B cell (primary cell): ENCODE measurements at places on chromosomes 13 and 19. TPM values are rescaled to one million over a fixed set of nuclear protein-coding genes. Genes with fewer than 3 reads are reported as not detected.

Gene HSPH1
- 15.4 and 30.5 TPM in 2 replicates for polyA plus RNA-seq

Gene CEACAM21
- 18.7 and 27.3 TPM in 2 replicates for polyA plus RNA-seq

Gene TMEM190
- not detected in 2 replicates for polyA plus RNA-seq

Gene ZNF578
- polyA plus RNA-seq, result 0.81 and 1.9 TPM in 2 replicates

Gene FBXO27
- polyA plus RNA-seq, result 0.18 and 0.33 TPM in 2 replicates

Gene NHLRC3
- 11.7 and 17.3 TPM in 2 replicates for polyA plus RNA-seq

DNA sequence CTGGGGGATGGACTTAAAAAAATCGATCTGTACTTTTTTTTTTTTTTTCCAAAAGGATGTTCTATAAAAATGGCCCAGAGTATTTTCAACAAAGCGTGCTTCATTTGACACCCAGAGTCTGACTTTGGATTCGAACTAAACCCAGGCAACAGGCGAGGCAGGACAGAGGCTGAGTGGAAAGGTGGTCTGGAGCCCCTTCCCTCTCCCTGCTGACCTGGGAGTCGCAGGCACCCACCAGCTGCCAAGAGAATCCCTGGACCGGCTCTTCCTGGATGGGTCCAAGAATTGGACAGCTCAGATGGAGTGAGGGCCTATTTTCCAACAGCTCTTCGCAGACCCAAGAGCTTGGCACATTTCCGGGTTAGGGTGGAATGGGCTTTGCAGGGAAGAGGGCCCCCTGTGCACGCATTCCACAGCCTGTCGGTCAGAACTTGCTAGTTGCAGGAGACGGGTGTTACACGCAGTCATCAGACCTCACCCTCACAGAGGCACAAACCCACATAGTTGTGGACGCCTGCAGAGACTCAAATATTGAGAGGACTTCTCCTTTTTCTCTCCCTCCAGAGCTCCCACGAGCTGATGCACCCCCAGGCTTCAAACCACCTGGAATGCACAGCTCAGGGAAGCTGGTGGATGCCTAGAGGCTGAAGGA, 15.2 kb downstream of the KCTD15 start:
- H3K4me3 ChIP-seq, result no peak overlapping the region
- H3K27ac ChIP-seq, result no peak overlapping the region
- no peaks in the 10 kb centered on the region for H3K27me3 ChIP-seq
- no peaks in the 10 kb centered on the region for H3K36me3 ChIP-seq

GRCh38 chr13:41813426-41813825, 147.5 kb downstream of the VWA8 start:
- H3K4me1 ChIP-seq, result peaks cover 18% of the 10 kb centered on the region
- no peak overlapping the region for H3K4me3 ChIP-seq
- no peak for DNase-seq
- H3K27me3 ChIP-seq, result no peaks in the 10 kb centered on the region
- no peak overlapping the region for H3K27ac ChIP-seq

DNA sequence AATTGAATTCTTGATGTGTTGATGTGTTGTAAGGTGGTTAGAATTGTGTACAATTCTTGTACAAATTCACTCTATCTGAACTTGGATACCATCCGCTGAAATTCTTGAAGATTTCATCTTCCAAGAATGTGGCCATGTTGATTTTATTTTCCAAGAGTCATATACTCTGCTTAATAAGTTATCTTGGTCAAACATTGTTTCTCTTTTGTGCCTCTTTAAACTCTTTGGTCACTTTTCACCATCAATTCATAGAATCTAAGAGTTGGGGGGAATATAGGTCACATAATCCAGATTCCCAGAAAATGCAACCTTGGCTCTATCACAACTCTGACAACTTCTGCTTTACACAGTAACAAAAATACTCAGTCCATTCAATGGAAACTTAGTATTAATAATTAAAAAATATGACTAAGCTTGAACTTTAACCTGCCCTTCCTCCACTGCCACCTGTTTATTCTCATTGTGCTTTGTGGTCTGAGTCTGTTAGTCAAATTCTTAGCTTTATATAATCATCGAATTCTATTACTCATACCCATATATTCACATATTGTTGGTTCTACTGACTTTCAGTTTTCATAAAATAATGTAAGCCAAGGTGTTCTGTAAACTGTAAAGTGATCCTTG, 373.2 kb downstream of the LMO7 start:
- no peaks in the 10 kb centered on the region for H3K4me1 ChIP-seq
- DNase-seq, result no peak
- no peak overlapping the region for H3K4me3 ChIP-seq
- H3K27me3 ChIP-seq, result no peaks in the 10 kb centered on the region
- no peak overlapping the region for H3K27ac ChIP-seq
- no peaks in the 10 kb centered on the region for H3K36me3 ChIP-seq

DNA sequence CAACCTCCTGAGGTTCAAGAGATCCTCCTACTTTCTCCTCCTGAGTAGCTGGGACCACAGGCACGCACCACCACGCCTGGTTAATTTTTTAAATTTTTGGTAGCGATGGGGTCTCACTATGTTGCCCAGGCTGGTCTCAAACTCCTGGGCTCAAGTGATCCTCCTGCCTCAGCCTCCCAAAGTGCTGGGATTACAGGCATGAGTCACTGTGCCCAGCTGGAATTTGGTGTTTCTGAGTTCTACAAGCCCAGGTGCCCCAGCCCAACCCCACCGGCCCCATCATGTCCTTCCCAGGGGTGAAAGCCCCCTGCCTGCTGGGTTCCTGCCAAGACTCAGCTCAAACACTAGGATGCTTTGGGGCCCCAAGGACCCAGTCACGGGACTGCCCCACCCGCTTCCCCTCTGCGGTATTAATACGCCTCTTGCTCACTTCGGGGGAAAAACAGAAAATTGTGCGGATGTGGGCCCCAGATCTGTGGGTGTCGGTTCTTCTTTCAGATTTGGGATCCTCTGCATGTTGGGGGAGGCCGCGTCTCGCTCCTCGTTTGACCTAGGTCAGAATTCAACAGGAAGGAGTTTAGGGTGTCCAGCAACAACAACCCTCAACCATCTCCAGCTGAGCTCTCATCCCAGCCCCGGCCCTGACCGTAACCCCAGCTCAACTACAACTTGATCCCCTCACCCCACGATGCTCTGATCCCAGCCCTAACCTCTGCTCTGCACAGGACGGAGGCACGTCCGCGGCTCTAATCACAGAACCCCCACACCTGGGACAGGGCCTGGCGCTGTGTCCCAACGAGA, 3.7 kb upstream of the FCER2 start:
- H3K4me1 ChIP-seq, result peaks cover 97% of the 10 kb centered on the region
- H3K4me3 ChIP-seq, result peak overlapping the region; percentile 12
- peak overlapping the region; percentile 98 for H3K27ac ChIP-seq

GRCh38 chr19:14570864-14571527, 870 bp downstream of the NDUFB7 start:
- H3K27me3 ChIP-seq, result no peaks in the 10 kb centered on the region
- H3K4me1 ChIP-seq, result peaks cover 21% of the 10 kb centered on the region
- peaks cover 18% of the 10 kb centered on the region for H3K36me3 ChIP-seq
- peak overlapping the region; percentile 97 for H3K4me3 ChIP-seq
- peak overlapping the region; percentile 42 for H3K27ac ChIP-seq

DNA sequence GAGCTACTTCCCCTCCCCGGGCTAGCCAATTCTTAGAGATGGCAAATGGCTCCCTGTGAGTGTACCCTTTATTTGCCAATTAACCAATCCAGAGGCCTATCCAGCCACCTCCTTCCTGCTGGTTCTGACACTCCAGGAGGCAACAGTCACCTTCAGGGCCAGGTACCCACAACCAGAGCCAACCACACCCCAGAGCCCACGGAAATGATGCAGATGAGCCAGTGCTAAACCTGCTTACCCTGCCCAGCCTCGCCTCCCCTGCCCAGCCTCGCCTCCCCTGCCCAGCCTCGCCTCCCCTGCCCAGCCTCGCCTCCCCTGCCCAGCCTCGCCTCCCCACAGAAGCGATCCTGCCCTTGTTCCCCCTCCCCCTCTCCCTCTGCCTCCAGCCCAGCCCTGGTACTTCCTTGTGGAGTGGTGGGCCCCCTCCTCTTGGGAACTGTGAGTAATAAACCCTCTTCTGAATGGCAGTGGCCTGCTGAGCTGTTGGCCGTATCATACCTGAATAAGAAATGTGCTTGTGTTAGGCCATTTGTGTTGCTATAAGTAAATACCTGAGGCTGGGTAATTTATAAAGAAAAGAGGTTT, 173.8 kb upstream of the RNF113B start:
- H3K4me1 ChIP-seq, result no peaks in the 10 kb centered on the region
- no peak overlapping the region for H3K4me3 ChIP-seq
- H3K36me3 ChIP-seq, result no peaks in the 10 kb centered on the region

- H3K36me3 ChIP-seq, result no peaks in the 10 kb centered on the region
- DNase-seq, result no peak
- H3K4me1 ChIP-seq, result no peaks in the 10 kb centered on the region
- H3K27ac ChIP-seq, result no peak overlapping the region
These were observed 340.8 kb downstream of the KLF5 start for GRCh38 chr13:73399347-73400216.

GRCh38 chr19:18100710-18101109, 3.1 kb downstream of the MAST3 start:
- DNase-seq, result no peak
- peaks cover 33% of the 10 kb centered on the region for H3K4me1 ChIP-seq
- H3K36me3 ChIP-seq, result peaks cover 13% of the 10 kb centered on the region
- no peak overlapping the region for H3K4me3 ChIP-seq
- no peak overlapping the region for H3K27ac ChIP-seq

DNA sequence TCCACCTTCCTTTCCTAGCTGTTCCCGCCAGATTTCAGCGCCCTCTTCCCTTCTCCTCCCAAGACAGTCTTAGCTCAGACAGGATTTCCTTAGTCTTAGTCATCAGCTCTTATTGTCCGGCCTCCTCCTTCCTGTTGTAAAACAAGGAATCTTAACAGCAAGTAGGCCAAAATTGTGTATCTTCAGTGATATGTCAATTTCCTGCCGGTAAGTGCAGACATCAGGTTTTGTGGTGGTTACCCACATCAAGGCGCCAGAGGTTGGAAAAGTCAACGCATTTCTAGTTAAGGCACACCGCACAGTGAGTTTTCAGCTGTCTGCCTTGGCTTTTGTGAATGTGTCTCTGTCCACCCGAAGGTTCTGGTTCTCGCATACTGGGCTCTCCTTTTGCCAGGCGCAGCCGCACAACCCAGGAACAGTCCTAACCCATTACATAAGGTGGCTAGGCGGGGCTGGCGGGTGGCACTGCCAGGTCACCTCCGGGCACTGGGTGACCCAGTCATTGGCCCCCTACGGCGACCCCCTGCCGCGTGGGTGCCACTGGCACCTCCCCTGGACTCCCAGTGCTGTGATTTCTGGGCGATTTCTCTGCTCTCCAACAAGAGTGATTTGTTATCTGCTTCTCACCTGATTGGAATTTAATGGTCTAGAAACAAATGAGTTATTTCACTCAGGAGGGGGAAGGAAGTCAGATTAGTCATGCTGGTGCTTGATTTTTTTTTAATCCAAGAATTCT, 12.9 kb downstream of the COL4A2 start:
- H3K27me3 ChIP-seq, result no peaks in the 10 kb centered on the region
- no peak overlapping the region for H3K27ac ChIP-seq
- no peaks in the 10 kb centered on the region for H3K36me3 ChIP-seq
- DNase-seq, result no peak

DNA sequence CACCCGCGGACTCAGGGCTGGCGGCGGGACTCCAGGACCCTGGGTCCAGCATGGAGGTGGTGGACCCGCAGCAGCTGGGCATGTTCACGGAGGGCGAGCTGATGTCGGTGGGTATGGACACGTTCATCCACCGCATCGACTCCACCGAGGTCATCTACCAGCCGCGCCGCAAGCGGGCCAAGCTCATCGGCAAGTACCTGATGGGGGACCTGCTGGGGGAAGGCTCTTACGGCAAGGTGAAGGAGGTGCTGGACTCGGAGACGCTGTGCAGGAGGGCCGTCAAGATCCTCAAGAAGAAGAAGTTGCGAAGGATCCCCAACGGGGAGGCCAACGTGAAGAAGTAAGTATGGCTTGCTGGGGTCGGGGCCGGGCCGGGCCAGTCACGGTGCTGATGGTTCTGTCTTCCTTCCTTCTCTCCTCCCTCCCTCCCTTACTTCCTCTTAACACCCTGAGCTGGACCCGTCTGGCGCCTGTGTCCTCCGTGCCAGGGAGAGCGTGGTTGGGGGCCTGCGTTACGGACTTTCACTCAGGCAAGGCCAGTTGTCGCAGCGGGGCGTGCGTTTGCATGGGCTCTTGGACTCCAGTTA, 1.4 kb downstream of the STK11 start:
- no peaks in the 10 kb centered on the region for H3K27me3 ChIP-seq
- H3K4me3 ChIP-seq, result peak overlapping the region; percentile 48
- H3K27ac ChIP-seq, result peak overlapping the region; percentile 34
- peaks cover 32% of the 10 kb centered on the region for H3K4me1 ChIP-seq
- H3K36me3 ChIP-seq, result no peaks in the 10 kb centered on the region

- no peak overlapping the region for H3K27ac ChIP-seq
- no peak overlapping the region for H3K4me3 ChIP-seq
- no peak for DNase-seq
- H3K36me3 ChIP-seq, result no peaks in the 10 kb centered on the region
- H3K4me1 ChIP-seq, result no peaks in the 10 kb centered on the region
- no peaks in the 10 kb centered on the region for H3K27me3 ChIP-seq
These were observed 15.1 kb upstream of the TRPC4 start for GRCh38 chr13:37884674-37885073.

DNA sequence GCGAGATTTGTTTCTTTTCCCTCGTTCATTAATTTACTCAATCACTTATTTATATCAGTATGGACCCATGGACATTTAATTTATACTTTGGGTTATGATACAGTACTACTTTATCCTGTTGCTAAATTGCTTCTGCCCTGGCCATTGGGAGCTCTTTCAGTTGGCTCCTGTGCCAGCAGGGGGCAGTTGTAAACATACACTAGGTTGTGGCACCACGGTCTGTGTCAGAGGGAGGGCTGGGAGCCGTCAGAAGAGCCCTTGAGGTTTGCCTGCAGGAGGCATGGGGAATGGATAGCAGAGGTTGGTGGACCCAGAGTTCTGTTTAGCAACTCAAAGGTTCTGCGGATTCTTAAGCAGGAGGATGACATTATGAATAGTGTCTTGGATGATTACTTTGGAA, 94.3 kb downstream of the ERCC5 start:
- no peak overlapping the region for H3K4me3 ChIP-seq
- H3K27me3 ChIP-seq, result no peaks in the 10 kb centered on the region
- H3K27ac ChIP-seq, result no peak overlapping the region
- H3K36me3 ChIP-seq, result no peaks in the 10 kb centered on the region

DNA sequence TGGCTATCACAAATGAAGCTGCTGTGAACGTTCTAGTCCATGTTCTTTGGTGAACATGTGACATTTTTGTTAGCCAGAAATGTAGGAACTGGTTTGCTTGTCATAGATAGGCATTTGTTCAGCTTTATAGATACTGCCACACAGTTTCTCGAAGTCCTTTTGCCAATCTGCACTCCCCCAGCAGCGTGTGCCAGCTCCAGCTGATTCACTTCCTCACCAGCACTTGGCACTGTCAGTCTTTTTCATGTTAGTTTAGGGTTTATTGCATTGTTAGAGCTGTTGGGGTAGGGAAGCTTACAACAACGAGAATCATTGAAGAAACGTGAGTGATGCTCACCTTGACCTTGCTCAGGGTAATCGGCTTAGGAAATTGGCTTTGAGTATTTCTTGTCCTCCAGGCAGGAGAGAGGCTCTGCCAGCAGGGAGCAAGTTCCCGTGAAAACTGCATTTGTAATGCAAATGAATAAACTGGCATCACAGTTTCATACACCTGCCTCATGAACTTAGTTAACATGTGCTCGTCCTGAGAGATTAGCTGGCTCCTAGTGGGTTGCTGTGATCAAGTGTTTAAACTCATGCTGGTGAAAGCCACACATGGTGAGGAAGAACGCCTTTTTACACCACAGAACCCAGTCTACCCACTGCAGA, 83.9 kb downstream of the ING1 start:
- H3K27me3 ChIP-seq, result peaks cover 19% of the 10 kb centered on the region
- DNase-seq, result no peak
- H3K4me3 ChIP-seq, result no peak overlapping the region
- no peak overlapping the region for H3K27ac ChIP-seq

- no peaks in the 10 kb centered on the region for H3K27me3 ChIP-seq
- H3K4me3 ChIP-seq, result no peak overlapping the region
- H3K4me1 ChIP-seq, result no peaks in the 10 kb centered on the region
- H3K36me3 ChIP-seq, result no peaks in the 10 kb centered on the region
- DNase-seq, result no peak
- H3K27ac ChIP-seq, result no peak overlapping the region
These were observed 7.6 kb downstream of the TRPM4 start for GRCh38 chr19:49165111-49165750.
